Hindlimb muscle (tissue), 1 donor: ENCODE measurements at places on chromosomes 4 and X. TPM values are rescaled to one million over a fixed set of nuclear protein-coding genes. Genes with fewer than 3 reads are reported as not detected.

DNA sequence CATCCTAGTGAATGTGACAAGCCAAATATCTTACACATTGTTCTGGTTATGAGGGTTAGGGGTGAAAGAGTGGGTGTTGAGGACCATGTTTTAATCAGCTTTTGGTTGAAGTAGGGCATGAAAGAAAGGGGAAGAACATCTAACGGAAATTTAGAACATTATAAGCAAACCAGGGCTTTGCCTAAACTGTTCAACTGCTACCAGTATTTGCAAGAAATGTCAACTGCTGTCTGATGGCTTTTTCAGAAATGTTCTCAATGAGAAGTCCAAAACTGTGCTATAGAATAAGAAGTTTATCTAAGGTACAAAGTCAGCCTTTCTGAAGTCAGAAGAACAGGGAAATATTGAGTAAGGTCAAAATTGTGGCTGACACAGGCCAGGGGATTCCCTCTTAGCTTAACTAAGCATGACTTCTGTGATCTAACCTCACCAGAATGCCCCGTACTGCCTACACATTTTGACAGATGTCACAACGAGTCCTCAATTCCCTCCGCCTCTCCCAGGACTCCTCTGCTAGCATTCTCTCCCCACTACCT, 67.1 kb downstream of the DTHD1 start:
- DNase-seq: no peak

- DNase-seq: no peak
Measured at GRCh38 chrX:30635630-30636029, 17.6 kb upstream of the GK start.

GRCh38 chr4:86421461-86421860, 61.6 kb upstream of the MAPK10 start:
- no peak for DNase-seq

GRCh38 chrX:135264206-135264605, 12.3 kb downstream of the ETDA start:
- no peak for DNase-seq

- DNase-seq: no peak
Measured at GRCh38 chrX:39452401-39452800, 645.4 kb downstream of the BCOR start.

GRCh38 chr4:108965472-108966076, 202.7 kb upstream of the ETNPPL start:
- DNase-seq: no peak

GRCh38 chrX:121336831-121337421, 289.5 kb downstream of the GLUD2 start:
- no peak for DNase-seq

DNA sequence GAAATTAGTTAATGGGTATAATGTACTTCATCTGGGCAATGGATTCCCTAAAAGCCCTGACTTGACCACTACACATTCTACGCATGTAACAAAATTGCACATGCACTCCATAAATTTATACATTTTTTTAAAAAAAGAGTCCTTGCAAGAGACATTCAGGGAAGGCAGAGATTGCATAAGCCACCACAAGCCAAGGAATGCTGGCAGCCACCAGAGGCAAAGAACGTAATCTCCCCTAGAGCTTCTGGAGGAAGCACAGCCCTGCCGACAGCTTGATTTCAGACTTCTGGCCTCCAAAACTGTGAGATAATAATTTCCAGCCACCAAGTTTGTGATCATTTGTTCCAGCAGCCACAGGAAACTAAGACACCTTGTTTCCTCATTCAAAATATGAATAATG, 185.6 kb upstream of the GALNT7 start:
- no peak for DNase-seq

GRCh38 chr4:147477439-147477838, 3.5 kb upstream of the EDNRA start:
- DNase-seq: no peak

- no peak for DNase-seq
Measured at GRCh38 chr4:8352368-8353157, 83.0 kb downstream of the HTRA3 start.

GRCh38 chr4:17030543-17030942, 132.1 kb upstream of the LDB2 start:
- DNase-seq: no peak

DNA sequence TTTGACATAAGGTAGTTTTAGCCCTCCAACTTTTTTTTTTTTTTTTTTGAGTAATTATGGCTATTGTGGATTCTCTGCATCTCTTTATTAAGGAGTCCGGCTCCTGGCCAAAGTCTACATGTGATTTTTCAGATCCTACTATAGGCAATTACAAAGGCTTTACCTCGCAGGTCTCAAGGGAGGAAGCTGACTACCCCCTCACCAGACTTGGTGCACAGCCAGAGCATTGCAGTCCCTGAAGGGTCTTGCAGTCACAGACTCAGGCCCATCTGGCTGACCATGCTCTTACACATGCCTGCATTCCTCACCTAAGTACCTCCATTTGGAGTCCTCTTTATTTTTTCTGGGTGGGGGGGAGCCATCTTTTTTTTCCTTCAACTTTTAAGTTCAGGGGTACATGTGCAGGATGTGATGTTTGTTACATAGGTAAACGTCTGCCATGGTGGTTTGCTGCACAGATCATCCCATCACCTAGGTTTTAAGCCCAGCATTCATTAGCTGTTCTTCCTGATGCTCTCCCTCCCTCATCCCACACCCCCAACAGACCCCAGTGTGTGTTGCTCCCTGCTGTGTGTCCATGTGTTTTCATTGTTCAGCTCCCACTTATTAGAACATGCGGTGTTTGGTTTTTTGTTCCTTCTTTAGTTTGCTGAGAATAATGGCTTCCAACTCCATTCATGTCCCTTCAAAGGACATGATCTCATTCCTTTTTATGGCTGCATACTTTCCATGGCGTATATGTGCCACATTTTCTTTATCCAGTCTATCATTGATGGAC, 88.4 kb upstream of the STIM2 start:
- DNase-seq: no peak

DNA sequence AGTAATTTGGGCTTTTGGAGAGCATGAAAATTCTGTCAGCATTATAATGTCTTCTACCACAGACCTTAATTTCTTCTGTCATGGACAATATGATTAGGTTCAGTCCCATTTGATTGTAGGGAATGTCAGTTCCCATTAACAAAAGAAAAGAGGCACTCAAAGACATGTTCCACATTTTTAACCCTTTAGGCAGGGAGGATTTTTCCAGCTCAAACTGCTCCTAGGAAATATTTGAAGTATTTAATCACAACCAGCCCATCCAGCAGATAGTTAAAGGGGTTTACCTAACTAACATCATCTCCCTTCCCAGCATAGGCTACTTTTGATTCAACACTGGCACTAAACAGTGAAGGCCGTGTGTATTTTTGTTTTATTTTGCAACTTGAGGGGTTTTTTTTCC, 256.0 kb downstream of the DHX15 start:
- DNase-seq: no peak

- DNase-seq: no peak
Measured at GRCh38 chr4:81314897-81315470, 100.0 kb upstream of the PRKG2 start.

GRCh38 chr4:14254252-14254651, 626.7 kb upstream of the BOD1L1 start:
- no peak for DNase-seq

DNA sequence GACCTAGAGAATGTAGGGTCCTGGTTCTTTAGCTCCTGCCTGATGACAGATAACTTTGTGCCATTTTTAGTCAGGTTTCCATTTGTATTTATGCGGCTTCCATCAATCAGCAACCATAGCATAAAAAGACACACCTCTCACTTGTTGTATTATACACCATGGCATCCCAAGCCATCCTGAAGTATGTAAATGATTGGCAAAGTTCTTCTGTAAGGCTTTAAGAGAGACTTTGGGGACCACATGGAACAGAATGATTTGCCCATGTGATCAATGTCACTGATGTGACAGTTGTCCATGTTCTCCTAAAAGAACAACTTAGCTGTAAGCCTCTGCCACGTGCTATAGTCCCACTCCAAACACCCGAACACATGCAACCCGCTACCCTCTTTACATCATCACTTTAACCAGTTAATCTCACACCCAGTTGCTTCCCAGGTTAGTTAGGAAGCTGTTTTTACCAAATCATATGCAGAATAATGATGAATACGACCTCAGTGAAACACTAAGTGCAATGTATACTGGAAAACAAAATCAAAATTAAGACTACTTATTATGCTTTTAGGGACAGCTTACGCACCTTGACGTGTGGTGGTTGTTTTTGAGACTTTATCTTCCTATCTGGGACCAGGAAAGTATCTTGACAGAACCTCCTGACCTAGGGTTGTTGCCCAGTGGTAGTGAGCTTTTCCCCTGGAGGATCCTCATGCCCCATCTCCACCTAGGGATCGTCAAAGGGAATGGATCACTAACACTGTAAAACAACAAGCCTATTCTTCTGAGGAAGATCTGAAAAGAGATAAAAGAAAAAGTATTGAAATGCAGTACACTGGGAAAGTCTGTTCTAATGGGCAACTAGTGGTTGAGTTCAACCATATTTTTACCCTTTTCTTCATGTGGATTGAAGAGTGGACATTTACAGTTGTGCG, 267.8 kb downstream of the CHIC1 start:
- DNase-seq: no peak

- DNase-seq: no peak
Measured at GRCh38 chr4:157012781-157013180, 41.2 kb upstream of the PDGFC start.

DNA sequence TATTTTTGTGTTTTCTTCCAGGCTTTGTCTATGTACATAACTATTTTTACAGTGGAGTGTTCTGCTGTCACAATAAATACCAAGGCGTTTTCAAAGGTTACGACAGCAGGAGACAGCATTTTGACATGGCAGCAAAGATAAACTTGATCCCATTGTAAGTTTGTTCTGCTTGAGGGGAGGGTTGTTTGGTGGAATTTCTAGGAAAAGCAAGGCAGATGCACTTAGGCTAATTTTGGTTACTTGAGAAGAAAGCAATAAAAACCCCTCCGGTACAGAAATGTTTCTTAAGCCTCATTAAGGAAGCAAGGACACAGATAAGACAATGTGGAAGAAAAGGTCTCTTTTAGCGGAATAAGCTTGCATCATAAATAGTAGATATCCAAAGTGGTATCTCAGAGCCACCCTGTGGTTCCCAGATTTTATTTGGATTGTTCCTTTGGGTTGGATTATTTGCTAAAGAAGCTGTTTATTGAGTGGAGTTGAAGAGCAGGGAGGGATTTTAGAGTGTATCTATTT, 54.3 kb downstream of the CLCN5 start:
- no peak for DNase-seq

DNA sequence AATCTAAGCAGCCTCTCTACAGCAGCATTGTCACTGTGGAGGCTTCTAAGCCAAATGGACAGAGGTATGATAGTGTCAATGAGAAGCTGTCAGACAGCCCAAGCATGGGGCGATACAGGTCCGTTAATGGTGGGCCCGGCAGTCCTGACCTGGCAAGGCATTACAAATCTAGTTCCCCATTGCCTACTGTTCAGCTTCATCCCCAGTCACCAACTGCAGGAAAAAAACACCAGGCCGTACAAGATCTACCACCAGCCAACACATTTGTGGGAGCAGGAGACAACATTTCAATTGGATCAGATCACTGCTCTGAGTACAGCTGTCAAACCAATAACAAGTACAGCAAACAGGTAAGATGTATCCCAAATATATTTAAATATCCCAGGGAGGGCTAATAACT, 4.1 kb downstream of the PCDH7 start:
- no peak for DNase-seq

DNA sequence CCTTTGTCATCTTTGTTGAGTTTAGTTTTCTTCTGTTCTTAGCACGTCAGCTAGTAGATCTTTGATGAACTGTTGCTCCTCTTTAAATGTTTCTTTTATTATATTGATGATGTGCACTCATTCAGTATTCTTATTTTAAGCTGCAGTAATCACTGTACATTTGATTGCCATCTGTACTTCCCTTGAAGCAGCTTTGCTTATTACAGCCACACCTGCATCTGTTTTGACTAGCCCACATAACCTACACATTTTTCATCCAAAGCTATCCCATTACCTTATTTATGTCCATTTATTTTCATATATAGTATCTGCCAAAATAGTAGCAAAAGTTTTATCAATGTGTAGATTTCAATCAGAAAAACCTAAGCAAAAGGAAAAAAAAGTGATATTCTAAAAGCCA, 23.9 kb upstream of the GUCY1B1 start:
- no peak for DNase-seq

GRCh38 chrX:49237060-49237459, 1.8 kb downstream of the CCDC22 start:
- no peak for DNase-seq

- peak; percentile 53 for DNase-seq
Measured at GRCh38 chr4:125765941-125766340, 451.2 kb downstream of the FAT4 start.

- DNase-seq: no peak
Measured at GRCh38 chrX:1137531-1137930, 74.9 kb downstream of the CRLF2 start.

- no peak for DNase-seq
Measured at GRCh38 chrX:5084279-5084678, 1144.4 kb downstream of the NLGN4X start.

DNA sequence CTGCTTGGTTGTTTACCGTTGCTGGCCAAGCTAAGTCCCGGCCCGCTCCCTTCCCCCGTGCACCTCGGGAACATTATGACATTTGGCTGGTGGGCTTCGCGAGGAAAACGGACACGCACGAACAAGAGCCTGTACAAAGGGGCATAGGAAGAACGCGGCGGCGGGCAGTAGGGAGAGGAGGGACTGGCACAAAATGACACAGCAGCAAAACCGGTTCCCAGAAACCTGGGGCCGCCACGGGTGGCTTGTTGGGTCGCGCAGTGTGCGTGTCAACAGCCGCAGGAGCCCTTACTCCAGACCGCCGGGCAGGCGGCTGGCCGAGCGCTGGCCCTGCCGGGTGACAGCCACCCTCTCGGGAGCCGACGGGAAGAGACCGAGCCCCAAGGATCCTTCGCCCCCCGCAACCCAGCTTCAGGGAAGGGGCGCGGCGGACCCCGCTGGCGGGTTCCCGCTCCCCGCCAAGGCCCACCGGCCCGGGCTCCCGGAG, 1.6 kb upstream of the LIN54 start:
- peak; percentile 24 for DNase-seq

DNA sequence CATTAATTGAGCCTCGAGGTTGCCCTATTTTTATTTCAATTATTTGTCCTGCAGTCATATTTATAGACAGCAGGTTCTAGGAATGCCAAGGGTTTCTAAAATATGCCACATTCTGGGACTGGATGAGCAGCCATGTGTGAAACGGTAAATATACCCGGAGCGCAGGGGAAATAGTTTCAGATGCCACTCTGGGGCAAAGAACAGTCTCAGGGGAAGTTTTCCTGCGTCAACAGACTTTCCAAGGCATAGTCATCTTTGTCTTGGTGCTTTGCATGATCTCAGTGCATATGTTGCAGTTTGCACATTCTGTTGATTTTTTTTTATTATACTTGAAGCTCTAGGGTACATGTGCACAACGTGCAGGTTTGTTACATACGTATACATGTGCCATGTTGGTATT, 71.0 kb downstream of the GPAT3 start:
- no peak for DNase-seq

The CSAG3 gene
- polyA plus RNA-seq: not detected

The GYG2 gene
- polyA plus RNA-seq: 3.0 TPM

The MAGEA8 gene
- 0.10 TPM for polyA plus RNA-seq

The FRAS1 gene
- polyA plus RNA-seq: 4.6 TPM

The TRIM2 gene
- polyA plus RNA-seq: 18.7 TPM

The SLC9A7 gene
- polyA plus RNA-seq: 9.2 TPM

The NEXMIF gene
- polyA plus RNA-seq: 0.27 TPM

The UGT8 gene
- polyA plus RNA-seq: 0.28 TPM

The FREM3 gene
- polyA plus RNA-seq: 0.49 TPM

The HS6ST2 gene
- 48.2 TPM for polyA plus RNA-seq

The TRMT44 gene
- polyA plus RNA-seq: 12.2 TPM

The SH3RF1 gene
- 20.3 TPM for polyA plus RNA-seq

The C4orf50 gene
- polyA plus RNA-seq: not detected

The USO1 gene
- 173 TPM for polyA plus RNA-seq

The HPGD gene
- polyA plus RNA-seq: 6.1 TPM

The APLN gene
- polyA plus RNA-seq: 15.7 TPM
